ENCODE measurements at places on chromosomes 5 and 9.

- DNase-seq = peak; percentile 3
Observed at GRCh38 chr9:120841930-120842684, 615 bp downstream of the PSMD5 start.

GRCh38 chr9:89871871-89872331 lies 267.1 kb downstream of the GADD45G start:
- no peak for DNase-seq

GRCh38 chr9:89825669-89826068 lies 220.9 kb downstream of the GADD45G start:
- DNase-seq = no peak

DNA sequence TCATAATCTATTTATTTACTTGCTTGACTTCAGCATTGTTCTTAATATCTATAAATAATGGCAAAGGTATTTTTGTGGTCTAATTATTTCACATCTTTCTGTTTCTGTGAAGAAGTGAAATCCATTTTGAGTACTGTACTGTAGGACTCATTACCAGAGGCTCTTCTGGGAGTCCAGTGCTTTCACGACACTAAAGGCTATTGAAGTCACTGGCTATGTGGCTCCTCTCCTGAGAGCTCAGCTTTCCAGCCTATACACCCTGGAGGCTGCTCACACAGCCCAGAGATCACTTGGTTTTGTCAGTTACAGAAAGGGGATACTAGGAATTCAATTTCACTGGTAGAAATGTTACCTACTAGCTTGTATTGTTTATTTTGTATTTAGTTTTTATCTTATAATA lies 547.3 kb downstream of the TAF11L14 start:
- DNase-seq = no peak

- no peak for DNase-seq
Observed at GRCh38 chr9:99916650-99917049, 10.2 kb downstream of the STX17 start.

- DNase-seq = peak; percentile 55
Observed at GRCh38 chr9:112487008-112487798, 576 bp downstream of the KIAA1958 start.

DNA sequence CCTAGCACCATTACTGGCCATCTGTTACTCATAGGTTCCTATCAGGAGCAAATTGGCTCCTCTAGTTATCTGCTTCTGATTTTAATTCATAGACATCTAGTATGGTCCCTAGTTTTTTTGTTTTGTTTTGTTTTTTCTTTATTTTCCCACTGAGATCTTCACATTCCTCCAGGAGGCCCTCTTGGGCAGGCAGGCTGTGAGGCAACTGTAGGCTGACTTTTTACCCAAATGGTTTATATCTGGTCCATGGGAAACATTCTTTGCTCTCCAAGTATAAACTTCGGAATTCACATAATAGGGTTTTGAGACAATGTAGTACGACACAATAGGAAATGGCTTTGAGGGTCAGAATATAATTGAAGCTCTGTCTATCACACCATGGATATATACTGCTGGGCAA lies 250.9 kb upstream of the DAB2 start:
- DNase-seq = peak; percentile 23

DNA sequence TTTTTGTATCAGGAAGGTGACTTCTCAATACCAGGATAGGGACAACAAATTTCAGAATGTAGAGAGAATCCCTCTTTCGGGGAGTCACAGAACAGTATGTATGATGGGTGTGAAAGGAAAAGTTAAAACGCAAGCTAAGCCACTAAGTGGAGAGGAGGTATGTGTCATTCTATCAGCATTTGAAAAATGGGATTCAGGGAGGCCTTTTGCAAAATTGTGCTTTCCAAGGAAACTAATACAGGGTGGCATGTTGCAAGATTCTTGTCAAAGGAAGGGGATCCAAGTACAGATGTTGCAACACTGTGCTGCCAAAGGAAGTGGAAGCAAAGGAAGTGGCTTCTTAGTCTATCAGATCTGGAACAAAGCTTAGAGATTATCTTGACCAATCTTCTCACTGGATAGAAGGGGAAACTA lies 12.6 kb upstream of the TNIP1 start:
- peak; percentile 96 for DNase-seq

GRCh38 chr5:158534203-158534602 lies 565.5 kb downstream of the EBF1 start:
- DNase-seq = no peak

GRCh38 chr5:113804264-113804663 lies 290.8 kb downstream of the YTHDC2 start:
- DNase-seq = peak; percentile 3

DNA sequence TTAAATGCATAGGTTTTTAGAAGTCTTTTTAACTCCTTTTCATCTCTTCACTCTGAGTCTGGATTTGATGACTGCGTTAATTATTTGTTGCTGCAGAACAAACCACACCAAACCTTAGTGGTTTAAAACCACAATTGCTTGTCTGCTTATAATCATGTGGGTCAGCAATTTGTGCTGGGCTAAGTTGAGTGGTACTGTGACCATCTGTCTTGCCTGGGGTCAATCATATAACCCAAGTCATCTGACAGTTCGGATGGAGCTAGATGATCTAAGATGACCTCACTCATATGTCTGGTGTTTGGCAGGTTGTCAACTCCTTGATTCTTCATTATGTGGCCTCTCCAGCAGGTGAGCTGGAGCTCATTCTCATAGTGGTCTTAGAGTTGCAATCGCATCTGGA lies 219.1 kb upstream of the ELAVL2 start:
- no peak for DNase-seq

GRCh38 chr5:100777680-100778300 lies 125.3 kb downstream of the ST8SIA4 start:
- DNase-seq = peak; percentile 92

DNA sequence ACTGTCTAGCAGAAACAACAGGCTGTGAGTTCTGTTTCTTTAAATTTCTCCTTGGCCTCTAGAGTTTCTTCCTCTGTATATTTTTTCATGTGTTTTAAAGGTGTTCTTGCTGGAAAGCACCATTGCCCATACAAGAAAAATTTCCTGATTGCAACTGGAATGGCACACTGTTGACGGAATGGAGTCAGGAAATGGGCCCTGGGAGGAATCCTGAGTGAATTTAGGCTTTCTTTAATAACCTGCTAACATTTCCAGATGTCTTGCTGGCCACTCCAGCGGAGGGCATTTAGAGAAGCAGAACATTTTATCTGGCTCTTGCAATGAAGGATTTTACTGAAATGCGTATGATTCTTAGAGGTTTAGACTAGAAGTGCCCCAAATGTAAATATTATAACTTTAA lies 736.3 kb downstream of the TAF11L14 start:
- no peak for DNase-seq

GRCh38 chr9:21670374-21670773 lies 132.1 kb upstream of the MTAP start:
- DNase-seq = no peak

GRCh38 chr9:113590991-113591898 lies 127.7 kb downstream of the RGS3 start:
- DNase-seq = peak; percentile 50

DNA sequence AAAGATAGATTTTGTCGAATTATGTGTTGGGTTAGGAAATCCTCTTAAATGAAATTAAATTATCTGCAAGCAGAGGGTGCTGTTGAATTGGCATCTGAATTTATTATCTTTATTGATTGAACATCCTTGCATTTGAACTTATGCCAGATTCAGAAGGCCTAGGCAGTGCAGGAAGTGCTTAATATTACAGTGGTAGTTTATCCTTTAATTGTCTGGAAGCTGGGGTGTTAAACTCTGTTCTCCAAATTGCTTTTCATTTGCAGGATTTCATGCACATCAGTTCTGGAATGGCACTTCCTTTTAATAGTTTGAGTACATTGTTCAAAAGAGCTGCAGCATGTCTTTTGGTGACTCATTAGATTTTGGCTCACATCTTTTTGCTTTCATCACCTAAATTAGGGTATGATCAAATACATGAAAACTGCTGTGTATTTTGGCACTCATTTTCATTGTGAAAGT lies 186.3 kb downstream of the KDM4C start:
- DNase-seq = peak; percentile 82

- no peak for DNase-seq
Observed at GRCh38 chr5:17799521-17799920, 165.3 kb downstream of the TAF11L14 start.

DNA sequence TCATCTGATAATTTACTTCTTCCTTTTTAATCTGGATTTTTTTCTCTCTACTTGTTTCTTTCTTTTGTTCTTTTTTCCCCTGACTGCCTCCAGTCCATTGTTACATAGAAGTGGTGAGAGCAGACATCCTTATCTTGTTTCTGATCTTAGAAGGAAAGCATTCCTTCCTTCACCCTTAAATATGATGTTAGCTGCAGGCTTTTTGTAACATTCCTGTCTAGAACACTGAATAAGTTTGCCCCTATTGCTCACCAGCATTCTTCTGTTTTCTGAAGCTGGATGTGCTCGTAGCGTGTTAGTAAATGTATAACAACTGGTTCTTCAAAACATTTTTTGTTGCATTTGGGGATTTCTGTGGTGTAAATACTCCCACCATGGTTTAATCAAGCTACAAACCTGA lies 136.7 kb upstream of the NFIL3 start:
- peak; percentile 90 for DNase-seq

DNA sequence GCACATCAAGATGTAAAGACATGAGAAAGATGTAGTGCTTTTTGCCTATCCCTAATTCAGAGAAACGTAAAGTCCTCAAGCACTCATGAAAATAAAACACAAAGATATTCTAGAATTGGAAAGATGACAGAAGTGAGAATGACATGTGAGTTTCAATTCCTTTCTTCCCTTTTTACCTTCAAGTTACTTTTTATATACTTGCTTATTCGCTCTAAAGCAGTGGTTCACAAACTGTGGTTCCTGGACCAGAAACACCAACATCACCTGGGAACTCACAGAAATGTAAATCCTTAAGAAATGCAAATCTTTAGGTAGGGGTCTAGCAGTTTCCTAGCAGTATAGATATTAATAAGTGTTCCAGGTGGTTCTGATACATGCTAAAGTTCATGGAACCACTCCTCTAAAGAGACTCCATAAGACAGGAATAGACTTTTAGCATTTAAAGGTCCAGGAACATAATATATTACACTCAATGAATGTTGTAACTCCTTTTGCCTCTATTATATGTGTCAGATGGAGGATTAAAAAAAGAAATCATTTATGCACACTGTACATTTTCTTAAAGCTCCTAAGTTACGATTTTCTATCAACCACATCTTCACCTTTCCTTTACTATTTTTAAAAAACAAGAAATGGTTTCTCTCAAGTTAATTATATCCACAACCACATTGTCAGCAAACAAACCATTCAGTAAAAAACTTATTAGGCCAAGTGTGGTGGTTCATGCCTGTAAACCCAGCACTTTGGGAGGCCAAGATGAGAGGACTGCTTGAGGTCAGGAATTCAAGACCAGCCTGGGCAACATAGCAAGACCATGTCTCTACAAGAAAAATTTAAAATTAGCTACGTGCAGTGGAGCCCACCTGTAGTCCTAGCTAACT lies 39.9 kb downstream of the ERP44 start:
- DNase-seq = no peak

- no peak for DNase-seq
Observed at GRCh38 chr9:35690294-35690613, 529 bp upstream of the TPM2 start.

DNA sequence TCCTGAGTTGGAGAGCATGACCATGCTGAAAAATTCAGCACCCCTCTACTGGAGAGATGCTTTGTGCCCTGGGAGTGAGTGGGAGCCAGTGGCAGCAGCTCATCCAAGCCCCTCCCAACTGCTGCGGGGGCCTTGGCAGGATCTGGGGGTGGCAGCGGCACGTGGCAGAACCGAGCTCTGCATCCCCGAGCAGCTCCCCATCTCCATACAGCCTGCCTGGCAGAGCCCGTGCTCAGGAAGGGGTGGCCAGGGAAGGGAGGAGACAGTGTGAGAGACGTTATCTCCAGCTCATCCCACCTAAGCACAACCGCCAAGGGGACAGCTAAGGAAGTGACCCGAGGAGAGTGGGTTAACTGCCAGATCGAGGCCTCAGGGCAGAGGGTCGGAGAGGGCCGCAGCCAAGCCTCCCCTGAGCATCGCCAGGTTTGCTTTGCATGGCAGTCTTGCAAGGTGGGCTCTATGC lies 17.2 kb upstream of the DPM2 start:
- DNase-seq = no peak

DNA sequence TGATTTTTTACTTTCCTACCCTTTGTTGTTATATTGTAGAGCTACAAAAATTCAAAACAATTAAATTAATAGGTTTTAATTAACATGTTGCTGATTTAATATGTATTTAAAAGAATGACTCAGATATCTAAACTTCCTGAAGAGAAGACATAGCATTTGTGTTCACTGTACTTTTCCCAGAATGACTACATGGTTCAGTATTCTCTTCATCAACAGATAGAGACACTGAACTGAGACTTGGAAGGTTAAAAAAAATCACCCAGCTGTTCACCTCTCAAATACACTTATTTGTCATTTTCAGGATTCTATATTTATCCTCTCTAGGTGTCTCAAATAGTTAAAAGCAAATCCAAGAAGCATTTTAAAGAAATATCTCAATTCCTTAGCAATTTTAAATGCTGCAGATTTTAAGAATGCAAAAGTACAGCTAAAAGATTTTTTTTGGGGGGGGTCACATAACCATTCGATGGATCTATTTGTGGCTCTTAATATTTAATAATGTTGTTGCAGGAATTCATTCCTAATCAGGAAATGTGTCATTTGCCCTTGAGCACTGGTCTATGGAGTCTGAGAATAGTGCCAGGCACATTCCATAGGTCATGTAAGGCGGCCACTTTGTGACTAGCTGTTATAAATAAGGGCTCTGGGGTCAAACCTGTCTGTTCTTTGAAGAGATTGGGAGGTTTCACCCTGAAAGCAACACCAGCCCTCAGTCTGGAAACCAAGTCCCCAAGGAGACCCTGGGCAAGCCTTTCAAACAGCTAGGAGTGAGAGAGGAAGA lies 463.1 kb downstream of the NR2F1-AS1 start:
- DNase-seq = no peak

GRCh38 chr5:35608881-35609779 lies 8.5 kb upstream of the SPEF2 start:
- no peak for DNase-seq

GRCh38 chr5:73472116-73472515 lies 23.5 kb upstream of the FOXD1 start:
- DNase-seq = no peak

DNA sequence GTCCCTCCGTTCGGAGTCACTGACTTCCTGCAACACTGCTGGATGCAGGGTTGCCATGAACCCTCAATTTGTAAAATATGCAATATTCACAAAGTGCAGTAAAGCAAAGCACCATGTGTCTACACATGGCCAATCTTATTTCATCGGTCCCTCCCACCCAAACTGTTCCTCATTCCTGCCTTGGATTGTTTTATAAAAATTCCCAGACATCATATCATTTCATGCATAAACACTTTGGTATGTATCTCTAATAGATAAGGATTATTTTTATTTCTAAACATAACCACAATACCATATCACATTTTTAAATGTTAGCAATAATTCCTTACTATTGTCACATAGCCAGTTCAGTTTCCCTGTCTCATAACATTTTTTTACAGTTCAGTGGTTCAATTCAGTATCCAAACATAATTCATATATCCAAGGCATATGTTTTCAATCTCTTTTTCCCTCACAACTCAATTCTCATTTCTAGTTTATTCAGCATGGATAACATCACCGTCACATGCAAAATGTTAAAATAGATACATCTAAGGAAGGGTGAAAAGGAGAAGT lies 82.0 kb upstream of the PCAT7 start:
- DNase-seq = peak; percentile 40

- no peak for DNase-seq
Observed at GRCh38 chr5:9953691-9954090, 296.0 kb downstream of the ATPSCKMT start.

GRCh38 chr5:1493413-1493812 lies 30.3 kb downstream of the LPCAT1 start:
- DNase-seq = no peak

- no peak for DNase-seq
Observed at GRCh38 chr5:67380431-67380830, 183.8 kb upstream of the CD180 start.
